ENCODE measurements at places on chromosomes 3 and 15. TPM values are rescaled to one million over a fixed set of nuclear protein-coding genes. Genes with fewer than 3 reads are reported as not detected.

The TASOR gene
- total RNA-seq = 83.2 TPM

The SYNPR gene
- 3.7 TPM for total RNA-seq

The CSPG5 gene
- total RNA-seq = 0.84 TPM

The SLC2A2 gene
- not detected for total RNA-seq

The C15orf62 gene
- 0.44 TPM for total RNA-seq

The RPL22L1 gene
- 97.6 TPM for total RNA-seq

The C3orf80 gene
- not detected for total RNA-seq

The CCR1 gene
- total RNA-seq = not detected

The TTLL13 gene
- total RNA-seq = 0.47 TPM

GRCh38 chr15:79922512-79923078, 25.8 kb upstream of the MTHFS start:
- DNase-seq = no peak

- DNase-seq = no peak
Observed at GRCh38 chr3:155766206-155766605, 21.3 kb upstream of the PLCH1 start.

- DNase-seq = no peak
Observed at GRCh38 chr15:100186960-100187359, 154.8 kb downstream of the ADAMTS17 start.

- DNase-seq = no peak
Observed at GRCh38 chr3:196377321-196377720, 39.1 kb upstream of the TM4SF19 start.

DNA sequence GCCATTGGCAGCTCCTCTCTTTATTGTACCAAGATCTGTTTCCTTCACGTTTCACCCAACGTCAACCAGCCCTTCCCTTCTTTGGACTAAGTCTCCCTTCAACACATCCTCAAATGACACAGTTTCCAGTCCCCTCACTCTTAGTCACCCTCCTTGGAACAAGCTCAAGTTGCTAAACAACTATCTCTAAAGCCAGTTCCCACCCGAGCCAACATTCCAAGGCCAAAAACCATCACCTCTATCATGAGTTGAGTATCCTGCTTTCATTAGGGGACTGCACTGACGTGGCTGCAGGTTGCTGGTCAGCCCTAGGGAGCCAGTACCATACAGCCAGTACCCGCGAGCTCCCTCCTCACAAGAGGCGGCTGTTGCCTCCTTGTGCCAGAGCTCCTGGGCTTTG, 73.8 kb downstream of the LIPC start:
- DNase-seq = no peak

DNA sequence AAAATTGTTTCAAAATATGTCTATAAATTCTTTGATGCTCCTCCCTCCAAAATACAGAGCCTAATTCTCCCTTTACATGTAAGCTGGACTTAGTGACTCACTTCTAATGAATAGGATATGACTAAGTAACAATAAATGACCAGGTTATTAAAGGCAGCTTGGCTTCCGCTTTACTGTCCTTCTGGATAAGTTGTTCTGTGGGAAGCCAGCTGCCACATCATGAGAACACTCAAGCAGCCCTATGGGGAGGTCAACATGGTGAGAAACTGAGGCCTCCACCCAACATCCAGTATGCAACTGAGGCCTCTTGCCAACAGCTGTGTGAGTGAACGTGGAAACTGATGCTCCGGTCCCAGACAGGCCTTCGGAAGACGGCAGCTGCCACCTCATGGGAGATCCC, 247.3 kb upstream of the CHRM5 start:
- DNase-seq = no peak

DNA sequence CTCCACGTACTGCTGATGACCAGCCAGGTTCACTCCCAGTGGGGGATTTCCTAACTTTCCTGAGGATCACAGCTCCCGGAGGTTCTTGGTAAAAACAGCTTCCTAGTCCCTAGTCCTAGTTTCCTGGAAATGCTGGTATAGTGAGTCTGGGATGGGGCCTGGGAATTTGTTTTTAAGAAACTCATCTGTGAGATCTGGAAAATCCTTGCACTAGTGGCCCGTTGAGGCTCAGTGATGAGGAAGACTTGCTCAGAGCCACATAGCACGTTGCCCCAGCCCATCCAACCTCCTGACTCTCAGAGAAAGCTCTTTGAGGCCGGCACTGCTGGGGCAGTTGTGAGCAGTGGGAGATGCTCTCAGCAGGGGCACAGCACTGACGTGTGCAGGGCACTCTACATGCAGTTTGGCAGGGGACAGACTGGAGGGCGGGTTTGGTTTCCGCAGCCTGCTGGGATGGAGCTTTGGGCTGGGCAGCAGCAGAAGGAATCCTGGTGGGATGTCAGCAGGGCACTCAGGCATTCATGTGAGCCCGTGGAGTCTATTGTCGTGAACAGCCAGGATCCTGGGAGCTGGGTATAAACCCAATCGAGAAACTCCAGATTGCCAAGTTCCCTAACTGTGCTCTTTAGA, 31.6 kb downstream of the SAXO2 start:
- DNase-seq = no peak

DNA sequence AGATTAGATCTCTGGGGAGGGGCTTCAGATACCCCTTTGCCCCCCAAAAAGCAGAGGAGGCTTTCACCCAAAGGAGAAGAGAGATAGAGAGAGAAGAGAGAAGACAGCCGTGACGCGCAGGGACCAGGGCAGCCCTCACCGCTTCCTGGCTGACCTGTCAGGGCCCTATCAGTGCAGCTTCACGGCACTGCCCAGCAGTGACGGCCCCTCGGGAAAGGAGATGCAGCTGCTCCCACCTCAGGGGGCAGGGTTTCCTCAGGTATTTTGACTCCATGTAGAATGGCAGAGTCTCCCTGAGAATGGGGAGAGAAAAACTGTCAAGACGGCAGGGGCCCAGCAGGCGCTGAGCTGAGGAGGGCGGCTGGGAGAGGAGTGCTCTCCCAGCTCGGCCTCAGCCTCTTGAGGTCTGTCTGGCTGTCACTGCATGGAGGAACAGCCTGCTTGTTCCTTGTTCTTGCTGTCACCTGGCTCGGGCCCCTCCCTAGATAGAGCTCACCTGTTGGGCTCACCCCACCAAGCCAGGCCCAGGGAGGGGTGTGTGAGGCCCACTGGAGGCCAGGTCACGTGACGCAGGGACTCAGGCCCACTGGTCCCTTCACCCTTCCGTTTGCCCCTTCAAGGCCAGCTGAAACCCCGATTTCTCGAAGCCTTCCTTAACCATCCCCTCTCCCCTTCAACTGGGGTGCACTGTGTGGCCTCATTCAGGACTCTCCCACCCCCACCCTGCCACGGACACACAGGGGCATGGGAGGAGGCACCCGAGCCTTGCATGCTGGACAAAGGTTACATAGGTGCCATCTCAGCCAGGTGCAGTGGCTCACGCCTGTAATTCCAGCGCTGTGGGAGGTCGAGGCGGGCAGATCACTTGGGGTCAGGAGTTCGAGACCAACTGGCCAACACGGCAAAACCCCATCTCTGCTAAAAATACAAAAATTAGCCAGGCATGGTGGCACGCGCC, 28.2 kb downstream of the LOXL1 start:
- no peak for DNase-seq

GRCh38 chr3:79672731-79673130, 95.1 kb downstream of the ROBO1 start:
- no peak for DNase-seq

- no peak for DNase-seq
Observed at GRCh38 chr15:91555312-91555711, 298.2 kb upstream of the SLCO3A1 start.

GRCh38 chr3:62467966-62468722, 94.8 kb upstream of the FEZF2 start:
- no peak for DNase-seq

DNA sequence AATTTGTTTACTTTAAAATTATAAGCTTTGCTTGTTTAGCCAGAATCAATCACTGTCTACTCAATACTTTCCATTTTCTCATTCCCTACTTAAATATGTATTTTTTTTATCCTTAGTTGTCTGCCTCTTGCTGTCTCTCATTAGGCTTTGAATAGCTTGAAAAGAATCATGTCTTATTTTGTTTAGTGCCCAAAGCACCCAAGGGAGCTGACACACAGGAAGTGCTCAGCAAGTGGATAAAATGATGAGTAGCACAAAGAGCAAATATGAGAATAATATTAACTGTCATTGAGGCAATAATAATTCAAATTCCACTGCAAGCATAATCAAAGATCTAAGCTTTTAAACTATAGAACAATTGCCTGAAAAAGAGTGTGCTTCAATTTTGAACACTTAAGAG, 19.0 kb upstream of the IL1RAP start:
- DNase-seq = no peak

GRCh38 chr3:105957722-105958121, 88.9 kb upstream of the CBLB start:
- DNase-seq = no peak

DNA sequence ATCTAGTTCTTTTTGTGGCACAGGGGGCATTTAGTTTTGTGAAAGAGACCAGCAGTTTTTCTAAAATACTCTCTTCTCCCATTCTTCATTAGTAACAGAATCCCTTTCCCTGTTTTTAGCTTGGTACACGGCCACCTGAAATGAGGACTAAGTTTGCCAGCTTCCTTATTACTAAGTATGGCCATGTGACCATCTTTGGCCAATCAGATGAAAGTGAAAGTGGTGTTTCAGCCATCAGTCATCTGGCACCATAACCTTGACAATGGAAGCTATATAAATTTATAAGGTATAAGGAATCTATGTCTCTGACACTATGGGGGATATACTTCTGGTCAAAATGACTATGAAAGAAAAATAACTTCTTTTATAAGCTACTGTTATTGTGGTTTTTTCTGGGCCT, 570.4 kb downstream of the AGBL1 start:
- DNase-seq = no peak

GRCh38 chr15:90305932-90306331, 40.5 kb downstream of the NGRN start:
- DNase-seq = no peak

GRCh38 chr15:45704329-45705249, 69.8 kb downstream of the SQOR start:
- no peak for DNase-seq

- no peak for DNase-seq
Observed at GRCh38 chr3:42853056-42853455, 22.6 kb downstream of the CYP8B1 start.

- no peak for DNase-seq
Observed at GRCh38 chr3:41200669-41201021, 1.3 kb downstream of the CTNNB1 start.

GRCh38 chr15:101044625-101045235, 125.6 kb downstream of the LRRK1 start:
- DNase-seq = no peak

DNA sequence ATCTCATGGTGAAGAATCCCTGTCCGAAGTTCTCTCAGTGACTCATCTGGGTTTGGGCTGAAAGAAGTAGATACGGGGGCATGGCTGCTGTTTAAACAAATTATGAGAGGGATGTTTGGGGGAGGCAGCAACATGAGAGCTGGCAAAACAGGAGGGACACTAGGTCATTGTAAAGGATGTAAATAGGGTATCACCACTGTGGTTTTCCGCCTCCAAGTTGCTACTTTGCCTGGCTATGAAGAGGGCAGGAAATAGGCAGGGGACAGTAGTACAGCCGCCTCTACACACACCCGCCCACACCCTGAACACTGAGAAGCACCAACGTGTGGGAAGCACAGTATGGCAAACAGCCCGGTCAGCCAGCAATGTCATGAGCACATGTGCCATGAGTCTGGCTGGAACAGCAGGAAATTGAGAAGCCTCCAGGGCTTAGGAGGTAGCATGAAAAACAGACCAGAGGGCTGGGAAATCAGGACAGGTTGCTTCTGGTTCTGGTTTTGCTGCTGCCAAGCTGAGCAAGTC, 17.1 kb downstream of the HEXA start:
- no peak for DNase-seq

GRCh38 chr3:42216302-42216701, 49.7 kb downstream of the CCK start:
- DNase-seq = no peak

DNA sequence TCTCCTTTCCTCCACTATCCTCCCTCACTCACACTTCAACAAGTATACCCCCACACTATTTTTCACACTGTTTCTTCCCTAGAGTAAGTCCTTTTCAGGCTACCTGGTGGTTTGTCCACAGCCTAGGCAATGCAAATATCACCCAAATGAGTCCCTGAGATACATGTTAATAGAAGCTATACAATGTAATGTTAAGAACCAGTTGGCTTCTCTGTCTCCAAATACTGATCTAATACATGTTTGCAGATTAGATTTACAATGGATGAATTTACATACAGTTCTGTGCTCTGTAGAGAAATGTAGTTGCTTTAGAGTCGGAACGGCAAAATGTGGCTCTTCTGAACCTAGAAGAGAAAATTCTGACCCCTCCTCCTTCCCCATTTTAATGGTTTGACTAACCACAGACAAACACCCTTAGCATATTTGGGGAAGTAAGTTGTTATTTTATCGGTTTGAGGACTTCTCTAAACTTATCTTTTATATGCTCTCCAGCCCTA, 63.6 kb upstream of the MBNL1 start:
- no peak for DNase-seq

DNA sequence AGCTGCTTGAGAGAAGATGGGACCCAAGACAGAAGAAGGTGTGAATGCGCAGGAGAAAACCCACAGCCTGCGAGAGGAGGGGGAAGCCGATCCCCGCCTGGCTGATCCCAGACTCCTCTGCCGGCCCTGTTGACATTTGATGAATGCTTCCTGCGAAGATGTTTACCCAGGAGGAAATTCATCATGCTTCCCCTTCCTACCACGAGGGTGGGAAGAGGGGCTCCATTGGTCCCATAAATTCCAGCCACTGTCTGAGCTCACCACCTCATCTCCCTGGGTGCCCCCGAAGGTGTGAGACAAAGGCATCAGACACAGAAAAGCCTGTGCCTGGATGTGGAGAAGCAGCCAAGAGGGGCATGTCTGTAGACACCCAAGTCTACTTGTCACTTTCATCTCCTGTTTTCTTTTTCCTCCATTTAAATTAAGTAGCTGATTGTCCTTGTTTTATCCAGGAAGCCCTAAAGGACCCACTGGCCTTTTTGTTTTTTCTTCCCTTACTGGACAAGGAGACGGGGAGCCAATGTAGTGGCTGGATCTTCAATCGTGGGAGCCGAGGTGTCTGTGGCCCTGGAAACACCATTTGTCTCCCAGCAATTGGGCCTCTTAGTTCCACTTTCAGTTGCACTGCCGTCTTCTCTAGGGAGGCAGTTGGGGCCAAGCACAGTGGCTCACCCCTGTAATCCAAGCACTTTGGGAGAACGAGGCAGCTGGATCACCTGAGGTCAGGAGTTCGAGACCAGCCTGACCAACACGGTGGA, 95.3 kb upstream of the HES1 start:
- no peak for DNase-seq

- DNase-seq = no peak
Observed at GRCh38 chr3:69646287-69647067, 92.8 kb upstream of the MITF start.

DNA sequence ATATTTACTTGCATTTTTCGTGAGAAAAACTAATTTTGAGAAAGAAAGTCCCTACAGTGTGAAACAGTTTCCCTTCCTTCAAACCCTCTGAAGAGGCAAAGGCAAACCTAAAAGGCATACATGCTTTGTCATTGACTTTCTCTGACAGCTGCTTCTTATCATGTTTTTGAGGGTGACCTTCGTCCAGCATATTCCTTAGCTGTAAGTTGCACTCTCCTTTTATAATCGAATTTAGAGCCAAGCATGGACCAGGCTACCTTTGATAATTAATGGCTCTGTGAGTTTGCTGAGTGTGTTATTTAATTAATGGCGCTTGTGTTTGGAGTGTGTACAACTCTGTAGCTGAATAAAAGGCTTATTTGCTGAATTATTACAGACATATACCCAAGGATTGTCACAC, 684.2 kb upstream of the CFAP20DC start:
- DNase-seq = no peak
